HCT116 (cell line): ENCODE measurements at places on chromosomes 7 and 10. TPM values are rescaled to one million over a fixed set of nuclear protein-coding genes. Genes with fewer than 3 reads are reported as not detected.
A peak's percentile ranks its signal among the peaks of the same experiment; 100 is the strongest.

- peaks cover 17% of the 10 kb centered on the region for H3K4me1 ChIP-seq
- peak overlapping the region; percentile 47 for H3K4me3 ChIP-seq
Measured at GRCh38 chr10:6738112-6738768, 158.2 kb upstream of the PRKCQ start.

The HOXA1 gene
- 2.8 TPM for total RNA-seq

- H3K4me3 ChIP-seq: peak overlapping the region; percentile 59
- H3K27ac ChIP-seq: no peak overlapping the region; the same call in 1 of the 2 replicates
- DNase-seq: no peak
- no peaks in the 10 kb centered on the region for H3K36me3 ChIP-seq
Measured at GRCh38 chr7:128791972-128792327, 182 bp downstream of the CCDC136 start.

DNA sequence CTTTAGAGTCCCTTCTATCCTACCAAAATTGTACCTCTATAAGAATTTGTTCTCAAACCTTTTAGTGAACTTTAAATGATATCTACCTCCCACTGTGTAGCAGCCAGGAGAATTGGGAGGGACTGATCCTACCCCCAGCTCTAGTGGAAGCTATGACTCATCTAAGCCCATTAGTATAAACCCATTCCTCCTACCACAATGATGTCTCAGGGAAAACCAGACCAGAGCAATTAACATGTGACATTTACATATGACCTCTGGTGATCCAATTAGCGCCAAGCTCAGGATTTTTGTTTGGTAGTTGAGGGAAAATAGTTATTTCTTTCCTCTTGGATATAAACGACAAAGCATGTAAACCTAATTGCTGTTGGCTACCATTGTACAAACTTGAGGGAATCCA is 33.1 kb upstream of the R3HCC1L start:
- no peak overlapping the region for H3K27ac ChIP-seq
- no peaks in the 10 kb centered on the region for H3K4me1 ChIP-seq
- H3K4me3 ChIP-seq: no peak overlapping the region
- H3K27me3 ChIP-seq: peaks cover 69% of the 10 kb centered on the region
- H3K36me3 ChIP-seq: no peaks in the 10 kb centered on the region
- no peak for DNase-seq

The ADCY1 gene
- 0.05 TPM for total RNA-seq

The HOXA7 gene
- total RNA-seq: 15.0 TPM

DNA sequence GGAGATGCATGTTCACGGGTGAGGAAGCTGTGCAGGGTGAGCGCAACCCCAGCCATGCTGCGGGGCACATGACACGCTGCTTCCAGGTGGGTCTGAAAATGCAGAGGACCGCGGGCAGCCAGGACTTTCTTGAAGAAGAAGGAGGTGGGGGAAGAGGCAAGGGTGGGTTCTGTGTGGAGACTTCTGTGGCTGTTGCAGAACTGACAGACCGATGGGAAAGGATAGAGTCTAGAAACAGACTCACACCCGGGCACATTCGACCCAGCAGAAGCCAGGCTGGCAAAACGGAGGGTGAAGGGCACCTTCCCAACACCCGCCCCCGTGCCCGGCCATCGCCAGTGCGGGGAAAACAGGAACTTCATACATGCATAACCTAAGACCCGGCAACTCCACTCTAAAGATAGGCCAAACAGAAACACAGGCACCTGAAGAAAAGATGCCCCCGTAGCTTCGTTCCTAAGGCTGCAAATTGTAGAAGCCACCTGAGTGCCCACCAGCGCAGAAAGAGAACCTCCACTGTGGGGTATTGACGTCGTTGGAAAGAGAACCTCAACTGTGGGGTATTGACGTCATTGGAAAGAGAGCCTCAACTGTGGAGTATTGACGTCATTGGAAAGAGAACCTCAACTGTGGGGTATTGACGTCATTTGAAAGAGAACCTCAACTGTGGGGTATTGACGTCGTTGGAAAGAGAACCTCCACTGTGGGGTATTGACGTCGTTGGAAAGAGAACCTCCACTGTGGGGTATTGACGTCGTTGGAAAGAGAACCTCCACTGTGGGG is 4.8 kb upstream of the KNDC1 start:
- H3K27me3 ChIP-seq: no peaks in the 10 kb centered on the region
- H3K4me3 ChIP-seq: no peak overlapping the region
- DNase-seq: no peak
- no peaks in the 10 kb centered on the region for H3K36me3 ChIP-seq

GRCh38 chr7:26900251-26900650 is 35.9 kb upstream of the SKAP2 start:
- H3K4me3 ChIP-seq: no peak overlapping the region
- H3K27me3 ChIP-seq: no peaks in the 10 kb centered on the region
- no peaks in the 10 kb centered on the region for H3K36me3 ChIP-seq
- no peak for DNase-seq
- H3K4me1 ChIP-seq: no peaks in the 10 kb centered on the region

DNA sequence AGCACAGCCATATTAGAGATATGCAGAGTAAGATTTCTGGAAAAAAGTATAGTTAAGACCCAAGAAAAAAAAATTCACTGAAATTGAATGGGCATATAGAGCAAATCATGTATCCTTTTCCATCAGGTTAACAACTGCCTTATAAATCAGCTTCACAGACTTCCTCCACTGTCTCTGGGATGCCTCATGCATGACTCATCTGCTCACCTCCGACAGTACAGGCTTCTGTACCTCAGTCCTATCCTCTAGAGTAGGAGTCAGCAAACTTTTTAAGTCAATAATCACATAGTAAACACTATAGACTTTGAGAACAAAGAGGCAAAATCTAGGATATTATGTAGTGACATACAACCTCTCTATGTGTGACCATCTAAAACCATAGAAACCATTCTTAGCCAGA is 211.6 kb upstream of the SP8 start:
- H3K4me1 ChIP-seq: peaks cover 7% of the 10 kb centered on the region; the same call in 1 of the 2 replicates
- no peak overlapping the region for H3K27ac ChIP-seq
- DNase-seq: peak; percentile 38
- no peaks in the 10 kb centered on the region for H3K36me3 ChIP-seq

GRCh38 chr7:36159618-36160017 is 6.6 kb downstream of the EEPD1 start:
- peaks cover 4% of the 10 kb centered on the region; the same call in 1 of the 2 replicates for H3K4me1 ChIP-seq
- no peak overlapping the region for H3K4me3 ChIP-seq
- H3K27me3 ChIP-seq: no peaks in the 10 kb centered on the region
- no peak for DNase-seq

DNA sequence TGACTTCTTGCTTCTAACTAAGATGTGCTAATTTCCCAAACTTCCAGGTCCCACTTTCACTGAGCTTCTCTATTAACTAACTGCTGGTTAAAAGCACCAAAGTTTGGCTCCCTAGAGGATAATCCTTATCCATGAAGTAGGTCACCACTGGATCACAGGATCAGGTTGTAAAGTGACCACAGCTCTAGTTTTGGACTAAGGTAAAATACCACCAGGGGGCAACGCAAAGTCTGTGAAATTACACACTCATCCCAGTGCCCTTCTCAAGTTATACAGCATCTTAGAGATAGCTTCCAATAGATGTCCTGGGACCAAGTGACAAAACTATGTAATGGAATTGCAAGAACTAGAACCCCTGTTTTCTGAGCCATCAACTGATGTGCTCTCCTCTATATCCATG is 116.4 kb upstream of the ASAH2 start:
- no peak overlapping the region for H3K27ac ChIP-seq
- peaks cover under 1% of the 10 kb centered on the region; the same call in 1 of the 2 replicates for H3K4me1 ChIP-seq
- H3K27me3 ChIP-seq: no peaks in the 10 kb centered on the region
- peak; percentile 31 for DNase-seq

DNA sequence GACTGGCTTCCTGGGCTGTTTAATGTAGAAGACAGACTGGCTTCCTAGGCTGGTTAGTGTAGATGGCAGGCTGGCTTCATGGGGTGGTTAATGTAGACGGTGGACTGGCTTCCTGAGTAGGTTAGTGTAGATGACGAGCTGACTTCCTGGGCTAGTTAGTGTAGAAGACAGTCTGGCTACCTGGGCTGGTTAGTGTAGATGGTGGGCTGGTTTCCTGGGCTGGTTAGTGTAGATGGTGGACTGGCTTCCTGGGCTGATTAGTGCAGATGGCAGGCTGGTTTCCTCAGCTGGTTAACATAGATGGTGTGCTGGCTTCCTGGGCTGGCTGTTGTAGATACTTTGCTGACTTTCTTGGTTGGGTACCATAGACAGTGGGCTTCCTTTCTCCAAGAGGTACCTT is 122.9 kb upstream of the PPP2R2D start:
- H3K27ac ChIP-seq: no peak overlapping the region
- no peak for DNase-seq
- no peaks in the 10 kb centered on the region for H3K4me1 ChIP-seq
- no peaks in the 10 kb centered on the region for H3K27me3 ChIP-seq

DNA sequence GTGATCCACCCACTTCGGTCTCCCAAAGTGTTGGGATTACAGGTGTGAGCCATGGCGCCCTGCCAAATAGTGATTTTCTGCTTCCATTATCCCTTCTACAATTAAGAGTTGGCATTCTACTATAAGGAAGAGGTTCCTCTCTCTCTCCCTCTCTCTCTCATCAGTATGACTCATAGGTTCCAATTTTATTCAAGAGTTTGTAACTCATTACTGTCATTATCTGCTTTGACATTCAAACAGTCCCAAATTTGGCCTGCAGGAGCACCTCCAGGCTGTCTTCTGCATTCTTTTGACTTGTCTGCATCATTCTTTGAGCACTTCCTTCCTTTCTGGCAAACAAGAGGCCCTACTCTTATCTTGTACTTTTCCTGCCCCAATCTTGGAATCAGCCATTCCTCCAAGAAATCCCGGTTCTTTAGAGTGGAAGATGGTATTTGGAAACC is 33.2 kb upstream of the CALU start:
- no peak overlapping the region for H3K27ac ChIP-seq
- no peak for DNase-seq
- no peaks in the 10 kb centered on the region for H3K27me3 ChIP-seq
- no peak overlapping the region for H3K4me3 ChIP-seq
- H3K4me1 ChIP-seq: no peaks in the 10 kb centered on the region

The PNLIP gene
- total RNA-seq: 1.3 TPM

DNA sequence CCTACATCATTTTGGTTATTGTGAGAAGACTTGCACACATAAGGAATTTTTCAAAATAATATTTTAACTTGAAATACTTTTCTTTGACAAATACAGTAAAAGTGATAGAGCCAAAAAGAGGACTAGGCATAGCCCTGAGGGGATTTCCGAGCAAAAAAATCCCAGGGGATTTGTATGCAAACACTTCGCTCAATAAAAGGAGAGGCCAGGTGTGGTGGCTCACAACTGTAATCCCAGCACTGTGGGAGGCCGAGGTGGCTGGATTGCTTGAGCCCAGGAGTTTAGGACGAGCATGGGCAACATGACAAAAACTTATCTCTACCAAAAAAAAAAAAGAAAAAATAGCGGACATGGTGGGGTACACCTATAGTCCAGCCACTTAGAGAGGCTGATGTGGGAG is 193.0 kb downstream of the PCDH15 start:
- H3K27ac ChIP-seq: no peak overlapping the region
- DNase-seq: no peak
- no peaks in the 10 kb centered on the region for H3K27me3 ChIP-seq
- H3K4me3 ChIP-seq: no peak overlapping the region
- no peaks in the 10 kb centered on the region for H3K36me3 ChIP-seq
- no peaks in the 10 kb centered on the region for H3K4me1 ChIP-seq

- H3K36me3 ChIP-seq: no peaks in the 10 kb centered on the region
- H3K27me3 ChIP-seq: no peaks in the 10 kb centered on the region
- H3K4me3 ChIP-seq: no peak overlapping the region
- H3K27ac ChIP-seq: no peak overlapping the region
- no peaks in the 10 kb centered on the region for H3K4me1 ChIP-seq
Measured at GRCh38 chr10:132798876-132799275, 12.9 kb upstream of the NKX6-2 start.

DNA sequence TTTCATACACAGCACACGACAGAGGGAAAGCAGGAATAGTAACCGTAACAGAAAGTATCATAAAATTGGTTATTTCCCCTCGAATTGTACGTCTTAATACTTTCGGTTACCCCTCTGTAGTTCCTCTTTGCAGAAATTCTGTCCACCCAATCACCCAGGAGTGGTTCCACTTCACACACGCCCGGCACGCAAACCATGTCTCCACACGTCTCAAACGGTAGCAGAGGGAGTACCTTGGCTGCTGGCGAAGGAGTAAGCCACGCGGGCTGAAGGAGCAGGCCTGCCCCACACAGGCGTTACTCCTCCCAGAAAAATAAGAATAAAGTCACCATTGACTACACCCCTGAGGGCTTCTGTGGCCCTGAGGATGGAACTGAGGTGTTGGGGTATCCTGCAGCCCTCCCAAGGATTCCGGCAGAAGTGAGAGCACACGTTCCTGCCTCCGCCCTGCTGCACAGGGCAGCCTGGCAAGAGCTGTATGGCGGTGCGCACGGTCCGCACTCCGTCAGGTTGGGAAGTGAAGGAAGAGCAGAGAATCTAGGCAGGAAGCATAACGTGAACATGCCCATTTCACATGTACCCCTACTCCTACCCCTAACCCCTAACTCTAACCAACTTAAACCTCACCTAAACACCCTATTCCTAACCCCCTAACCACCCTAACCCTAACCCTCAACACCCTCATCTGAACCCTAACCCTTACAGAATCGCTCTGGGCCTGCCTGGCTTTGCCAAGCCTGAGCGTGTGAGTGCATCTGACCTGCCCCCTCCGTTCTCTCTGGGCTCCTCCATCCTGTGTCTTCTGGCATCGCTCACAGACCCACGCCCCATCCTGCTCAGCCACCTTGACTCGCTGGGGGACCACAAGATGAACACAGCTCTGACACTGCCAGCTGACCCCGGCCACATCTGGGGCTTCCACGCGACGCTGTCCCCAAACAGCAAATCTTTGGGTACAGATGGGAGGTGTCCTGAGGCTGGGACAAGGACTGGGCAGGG is 18.2 kb downstream of the GPR146 start:
- H3K4me1 ChIP-seq: no peaks in the 10 kb centered on the region
- DNase-seq: no peak
- H3K4me3 ChIP-seq: no peak overlapping the region
- no peaks in the 10 kb centered on the region for H3K27me3 ChIP-seq
- no peaks in the 10 kb centered on the region for H3K36me3 ChIP-seq

DNA sequence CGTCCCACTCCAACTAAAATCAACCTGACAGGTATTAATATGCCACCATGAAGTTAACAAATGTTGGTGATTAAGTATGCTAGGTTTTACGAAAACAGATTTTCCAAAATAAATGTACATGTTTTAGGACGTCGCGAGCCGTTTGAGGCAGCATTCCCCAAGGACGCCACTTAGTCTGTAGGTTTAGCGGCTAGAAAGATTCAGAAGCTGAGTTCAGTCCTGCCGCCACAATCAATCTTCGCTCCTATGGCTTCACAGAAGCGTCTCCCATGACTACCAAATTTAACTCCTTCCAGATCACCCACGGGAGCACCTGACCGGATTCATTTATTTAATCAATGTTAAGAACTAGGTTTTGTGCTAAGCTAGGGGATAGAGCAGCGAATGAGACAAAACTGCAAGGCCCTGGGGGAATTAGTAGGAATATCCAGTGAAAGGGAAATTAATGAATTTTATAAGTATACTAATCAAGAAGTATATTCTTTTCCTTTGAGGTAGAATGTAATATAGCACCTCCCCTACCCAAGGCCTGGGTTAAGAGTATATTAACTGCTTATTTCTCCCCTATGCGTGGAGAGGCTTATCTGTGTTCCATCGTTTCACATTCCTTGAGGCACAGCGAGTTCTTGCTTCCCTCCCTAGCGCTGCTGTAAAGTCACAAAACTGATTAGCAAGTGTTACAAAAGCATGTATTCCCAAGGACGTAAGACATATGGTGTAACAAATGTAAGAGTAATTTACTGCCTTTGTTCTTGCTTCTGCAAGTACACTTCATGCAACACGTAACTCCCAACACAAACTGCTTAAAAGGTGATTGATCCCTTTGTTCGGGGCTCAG is 994 bp upstream of the CYP51A1 start:
- peak overlapping the region; percentile 84 for H3K4me3 ChIP-seq
- no peak for DNase-seq

The SLC16A9 gene
- total RNA-seq: 5.9 TPM

GRCh38 chr10:130509881-130510689 is 373.9 kb downstream of the GLRX3 start:
- H3K4me1 ChIP-seq: no peaks in the 10 kb centered on the region
- H3K36me3 ChIP-seq: no peaks in the 10 kb centered on the region
- no peak overlapping the region for H3K4me3 ChIP-seq
- peaks cover 2% of the 10 kb centered on the region; the same call in 1 of the 2 replicates for H3K27me3 ChIP-seq
